Jurkat, Clone E6-1 (cell line): ENCODE measurements at places on chromosomes 12 and 14.

- no peak for DNase-seq
These were observed 8.3 kb downstream of the CEP128 start for GRCh38 chr14:80933282-80933681.

- peak; percentile 39 for DNase-seq
These were observed 59.2 kb upstream of the TSPAN8 start for GRCh38 chr12:71216725-71217579.

GRCh38 chr12:64825143-64826021 is 935 bp downstream of the TBC1D30 start:
- no peak for DNase-seq

- DNase-seq = no peak
These were observed 122.3 kb downstream of the MON2 start for GRCh38 chr12:62588916-62589315.

- no peak for DNase-seq
These were observed 648 bp downstream of the SNX6 start for GRCh38 chr14:34629344-34629656.

GRCh38 chr12:3294481-3294911 is 196.5 kb upstream of the PRMT8 start:
- no peak for DNase-seq

DNA sequence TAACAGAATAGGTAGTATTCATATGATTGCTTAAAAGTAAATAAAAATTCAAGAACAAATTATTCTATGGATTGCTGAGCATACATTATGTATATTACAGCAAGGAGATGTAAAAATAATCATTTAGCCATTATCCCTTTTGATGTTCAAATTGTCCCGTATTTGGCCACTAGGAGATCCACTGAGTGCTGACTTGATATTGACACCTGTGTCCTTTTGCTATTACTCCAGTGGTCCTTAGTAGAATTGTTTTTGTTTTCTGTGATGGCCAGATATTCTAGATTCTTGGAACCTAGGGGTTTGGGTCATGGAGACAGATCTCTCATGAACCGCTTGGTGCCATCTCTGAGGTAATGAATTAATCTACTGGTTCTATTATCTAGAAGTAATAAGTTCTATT is 16.8 kb downstream of the ERO1A start:
- DNase-seq = no peak

GRCh38 chr12:108136697-108137096 is 7.6 kb downstream of the WSCD2 start:
- no peak for DNase-seq

DNA sequence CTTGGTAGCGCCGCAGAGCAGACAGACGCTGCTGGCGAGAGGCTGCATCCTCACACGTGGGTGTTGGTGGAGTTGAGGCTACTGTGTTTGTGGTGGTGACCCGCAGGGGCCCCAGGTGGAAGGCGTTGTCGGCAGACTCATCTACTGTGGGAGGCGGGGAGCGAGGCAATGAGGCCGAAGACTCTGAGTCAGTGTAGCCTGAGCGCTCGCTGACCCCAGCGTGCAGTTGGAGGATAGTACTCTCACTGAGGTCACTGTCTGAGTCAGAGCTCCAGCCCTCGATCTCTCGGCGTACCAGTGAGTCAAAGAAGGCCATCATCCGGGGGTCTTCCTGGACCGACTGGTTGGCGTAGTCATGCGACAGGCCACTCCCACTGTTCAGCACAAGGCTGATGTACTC is 76.0 kb upstream of the ACTN1 start:
- DNase-seq = no peak

GRCh38 chr12:66495709-66496108 is 183.2 kb downstream of the GRIP1 start:
- DNase-seq = no peak

GRCh38 chr14:64040044-64040443 is 187.2 kb downstream of the SYNE2 start:
- DNase-seq = no peak

DNA sequence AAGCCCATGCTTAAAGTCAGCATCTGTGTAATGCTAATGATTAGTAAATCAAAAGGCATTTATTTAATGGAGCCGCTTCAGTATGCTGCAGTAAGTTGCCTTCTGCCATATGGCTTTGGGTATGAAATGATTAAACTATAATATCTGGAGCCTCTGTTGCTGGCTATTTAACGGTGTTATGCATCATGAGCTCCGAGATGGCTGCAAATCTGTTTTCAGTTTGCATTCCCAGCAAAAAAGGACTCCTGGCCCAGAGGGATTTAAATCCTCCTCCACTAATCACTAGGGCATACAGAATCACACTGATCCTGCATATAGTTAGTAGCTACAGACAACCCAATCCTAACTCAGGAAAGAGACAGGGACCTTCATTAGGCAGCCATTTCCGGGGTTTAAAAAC is 171.5 kb upstream of the EEA1 start:
- DNase-seq = no peak

GRCh38 chr14:71143381-71144290 is 236.4 kb downstream of the PCNX1 start:
- DNase-seq = peak; percentile 75

- no peak for DNase-seq
These were observed 9.8 kb upstream of the KRT73 start for GRCh38 chr12:52628111-52628507.

DNA sequence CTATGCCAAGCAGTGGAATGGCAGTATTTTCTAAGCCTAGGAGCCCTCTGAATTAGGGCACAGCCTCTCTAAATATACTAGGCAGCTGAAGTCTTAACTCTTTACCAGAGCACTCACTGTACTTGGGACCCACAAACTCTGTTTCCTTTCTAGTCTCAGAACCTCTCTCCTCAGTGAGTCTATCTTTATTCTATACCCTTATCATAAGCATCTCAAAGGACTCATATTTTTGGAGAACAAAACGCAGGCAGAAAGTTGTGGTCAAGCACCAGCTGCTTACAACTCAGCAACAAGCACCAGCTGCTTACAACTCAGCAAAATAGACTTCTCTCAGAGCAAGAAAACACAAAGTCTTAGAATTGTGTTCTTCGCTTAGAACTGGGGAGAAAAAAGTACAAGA is 993 bp downstream of the CCDC196 start:
- peak; percentile 55 for DNase-seq

DNA sequence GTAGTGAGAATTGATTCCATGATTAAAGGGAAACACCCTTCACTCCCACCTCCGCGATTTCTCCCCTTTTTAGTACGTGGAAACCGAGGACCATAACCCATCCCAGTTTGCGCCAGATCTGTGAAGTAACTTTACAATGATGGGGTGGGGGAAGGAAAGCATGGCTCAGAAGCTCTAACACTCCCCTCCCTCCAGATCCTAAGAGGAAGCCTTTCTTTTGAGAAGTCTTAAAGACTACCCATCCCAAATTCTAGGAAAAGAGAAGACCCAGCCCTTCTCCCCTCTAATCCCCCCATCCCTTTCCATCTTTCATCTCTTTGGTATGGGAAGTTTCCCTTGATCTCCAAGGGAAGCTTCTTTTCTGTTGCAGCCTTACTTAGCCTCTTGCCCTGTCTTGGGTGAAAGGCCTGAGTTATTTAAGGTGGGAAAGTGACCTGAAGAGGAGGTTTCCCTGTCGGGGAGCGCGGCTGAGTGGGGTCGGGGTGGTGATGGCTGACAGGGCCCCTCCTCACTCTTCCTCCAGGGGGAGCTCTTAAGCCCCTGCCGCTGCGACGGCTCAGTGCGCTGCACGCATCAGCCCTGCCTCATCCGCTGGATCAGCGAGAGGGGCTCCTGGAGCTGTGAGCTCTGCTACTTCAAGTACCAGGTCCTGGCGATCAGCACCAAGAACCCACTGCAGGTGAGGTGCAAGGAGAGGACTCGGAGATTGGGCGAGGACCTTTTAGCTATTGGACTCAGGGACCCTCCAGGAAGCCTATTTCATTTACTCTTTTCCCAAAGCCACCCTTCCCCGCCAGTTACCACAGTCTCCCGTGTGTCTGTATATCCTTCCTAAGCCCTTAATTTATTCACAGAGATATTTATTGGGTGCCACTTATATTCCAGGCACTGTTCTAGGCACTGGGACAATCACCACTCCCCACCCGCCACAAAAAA is 1.8 kb downstream of the MARCHF9 start:
- peak; percentile 51 for DNase-seq

DNA sequence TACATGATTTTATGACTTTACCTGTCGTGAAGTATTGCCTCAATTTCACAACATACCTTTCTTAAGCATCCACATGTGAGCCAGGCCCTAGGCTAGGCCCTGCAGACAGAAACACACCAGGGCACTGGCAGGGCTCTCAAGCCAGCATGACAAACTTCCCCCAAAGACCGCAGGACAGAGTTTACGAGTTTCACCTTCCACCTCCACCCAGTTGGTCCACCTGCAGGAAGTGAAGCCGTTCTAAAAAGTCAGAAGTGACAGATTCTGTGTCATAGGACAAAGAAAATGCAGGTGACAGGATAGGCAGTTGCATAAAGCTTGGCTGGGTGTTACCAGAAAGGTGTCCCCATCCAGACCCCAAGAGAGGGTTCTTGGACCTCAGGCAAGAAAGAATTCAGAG is 382.3 kb downstream of the PCNX1 start:
- DNase-seq = no peak
